ENCODE measurements at places on chromosomes 12 and 14. TPM values are rescaled to one million over a fixed set of nuclear protein-coding genes. Genes with fewer than 3 reads are reported as not detected.
A peak's percentile ranks its signal among the peaks of the same experiment; 100 is the strongest.

KCNA1 gene
- 0.01 TPM for polyA plus RNA-seq

FOXM1 gene
- 0.67 TPM for polyA plus RNA-seq

CCDC92 gene
- 26.6 TPM for polyA plus RNA-seq

TIGAR gene
- polyA plus RNA-seq: 3.5 TPM

KICS2 gene
- polyA plus RNA-seq: 16.6 TPM

LAG3 gene
- polyA plus RNA-seq: not detected

GRCh38 chr14:29240066-29240465 lies 473.5 kb downstream of the FOXG1 start:
- no peak overlapping the region for H3K4me3 ChIP-seq
- no peaks in the 10 kb centered on the region for H3K4me1 ChIP-seq
- no peaks in the 10 kb centered on the region for H3K27me3 ChIP-seq

- H3K27me3 ChIP-seq: no peaks in the 10 kb centered on the region
- H3K4me3 ChIP-seq: no peak overlapping the region
- H3K36me3 ChIP-seq: no peaks in the 10 kb centered on the region
- no peaks in the 10 kb centered on the region for H3K4me1 ChIP-seq
- no peak overlapping the region for H3K27ac ChIP-seq
Measured at GRCh38 chr12:45611061-45611460, 118.4 kb upstream of the ARID2 start.

- no peak for DNase-seq
- peaks cover 57% of the 10 kb centered on the region for H3K36me3 ChIP-seq
- peak overlapping the region; percentile 99 for H3K4me3 ChIP-seq
- peak overlapping the region; percentile 97 for H3K27ac ChIP-seq
- peaks cover 24% of the 10 kb centered on the region for H3K4me1 ChIP-seq
Measured at GRCh38 chr14:23093991-23094665, 808 bp downstream of the ACIN1 start.

DNA sequence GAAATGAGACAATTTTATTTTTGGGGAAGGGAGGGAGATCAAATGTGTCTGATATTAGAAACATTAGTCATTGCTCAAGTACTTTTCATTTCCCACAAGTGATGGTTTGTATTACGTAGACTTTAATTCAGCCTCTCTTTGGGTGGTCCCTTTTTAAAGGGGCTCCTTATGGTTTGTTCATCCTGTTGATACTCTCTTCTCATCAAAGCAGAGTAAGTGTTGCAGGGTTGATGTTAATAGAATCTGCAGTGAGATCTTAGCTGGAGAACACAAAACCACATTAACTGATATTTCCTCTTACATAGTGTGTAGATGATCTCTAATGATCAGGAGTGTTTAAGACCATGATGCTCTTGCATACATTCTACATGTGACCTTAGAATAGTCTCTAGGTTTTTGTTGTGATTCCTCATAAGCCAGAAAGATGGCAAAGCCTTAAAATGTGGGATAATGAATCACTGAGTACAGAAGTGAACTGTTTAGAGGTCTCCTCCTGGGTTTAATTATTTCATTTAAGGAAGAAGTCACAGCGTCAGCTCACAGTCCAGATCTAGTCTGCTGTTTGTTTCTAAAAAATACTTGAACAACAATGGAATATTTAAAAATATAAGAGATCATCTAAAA lies 87.4 kb upstream of the PTPRR start:
- H3K27me3 ChIP-seq: no peaks in the 10 kb centered on the region
- H3K4me3 ChIP-seq: no peak overlapping the region
- no peak for DNase-seq
- H3K4me1 ChIP-seq: no peaks in the 10 kb centered on the region

DNA sequence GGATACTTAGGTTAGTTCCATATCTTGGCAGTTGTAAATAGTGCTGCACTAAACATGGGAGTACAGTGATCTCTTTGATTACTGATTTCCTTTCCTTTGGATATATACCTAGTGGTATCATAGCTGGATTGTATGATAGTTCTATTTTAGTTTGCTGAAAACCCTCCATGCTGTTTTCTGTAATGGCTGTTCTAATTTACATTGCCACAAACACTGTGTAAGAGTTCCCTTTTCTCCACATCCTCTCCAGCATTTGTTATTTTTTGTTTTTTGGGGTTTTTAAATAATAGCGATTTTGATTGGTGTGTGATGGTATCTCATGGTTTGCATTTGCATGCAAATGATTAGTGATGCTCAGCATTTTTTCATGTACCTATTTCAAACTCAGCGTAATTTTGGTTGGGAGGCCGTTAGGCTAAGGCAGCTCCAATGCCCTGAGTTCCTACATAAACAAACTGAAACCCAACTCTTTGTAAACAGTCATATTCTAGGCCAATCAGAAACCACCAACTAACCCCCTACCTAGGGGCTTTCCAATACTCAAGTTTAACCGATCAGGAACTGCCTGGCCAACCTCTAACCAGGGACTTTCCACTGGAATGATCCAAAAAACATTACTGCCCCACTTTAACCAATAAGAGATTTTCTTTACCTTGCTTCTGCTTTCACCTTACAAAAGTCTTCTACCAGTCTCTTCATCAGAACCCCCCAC lies 171.6 kb downstream of the FBXL14 start:
- peak; percentile 61 for DNase-seq
- H3K27me3 ChIP-seq: no peaks in the 10 kb centered on the region
- H3K4me1 ChIP-seq: no peaks in the 10 kb centered on the region
- H3K27ac ChIP-seq: peak overlapping the region; percentile 60

GRCh38 chr14:106556665-106557289 lies 1030.4 kb downstream of the TMEM121 start:
- H3K4me1 ChIP-seq: no peaks in the 10 kb centered on the region
- no peak overlapping the region for H3K4me3 ChIP-seq
- H3K36me3 ChIP-seq: no peaks in the 10 kb centered on the region
- DNase-seq: peak; percentile 77

DNA sequence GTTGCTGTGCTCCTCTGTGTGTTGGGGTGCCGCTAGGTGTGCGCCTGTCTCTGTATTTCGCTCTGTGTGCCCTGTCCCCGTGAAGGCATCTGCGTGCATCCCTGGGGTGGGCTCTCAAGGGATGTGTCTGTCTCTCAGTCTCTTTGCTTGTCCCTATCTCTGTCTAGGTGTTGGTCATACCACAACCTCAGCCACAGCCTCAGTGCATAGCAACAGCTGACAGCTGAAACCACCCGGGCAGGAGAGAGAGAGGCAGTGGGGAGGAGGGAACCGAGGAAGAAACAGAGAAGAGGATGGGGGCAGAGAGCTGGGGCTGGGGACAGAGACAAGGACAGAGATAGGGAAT lies 953 bp upstream of the NXPH4 start:
- H3K4me3 ChIP-seq: peak overlapping the region; percentile 49
- peaks cover 61% of the 10 kb centered on the region for H3K4me1 ChIP-seq
- H3K27ac ChIP-seq: peak overlapping the region; percentile 80
- H3K36me3 ChIP-seq: no peaks in the 10 kb centered on the region

GRCh38 chr12:43273467-43273866 lies 278.5 kb downstream of the ADAMTS20 start:
- no peak for DNase-seq
- peaks cover 18% of the 10 kb centered on the region for H3K4me1 ChIP-seq
- H3K36me3 ChIP-seq: no peaks in the 10 kb centered on the region
- no peaks in the 10 kb centered on the region for H3K27me3 ChIP-seq

DNA sequence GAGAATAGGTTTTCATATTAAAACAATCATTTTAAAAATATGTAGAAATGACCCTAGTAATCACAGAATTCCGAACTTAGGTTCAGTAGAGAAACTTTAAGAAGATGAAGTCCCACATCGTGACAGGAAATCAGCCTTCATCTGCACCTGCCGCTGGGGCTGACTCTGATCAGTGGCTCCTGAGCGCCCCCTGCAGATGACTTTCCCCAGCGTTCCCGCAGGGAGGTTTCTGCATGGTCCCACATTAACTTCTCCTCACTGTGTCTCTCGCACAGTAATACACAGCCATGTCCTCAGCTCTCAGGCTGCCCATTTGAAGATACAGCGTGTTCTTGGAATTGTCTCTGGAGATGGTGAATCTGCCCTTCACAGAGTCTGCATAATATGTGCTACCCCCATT lies 1131.1 kb downstream of the TMEM121 start:
- peak; percentile 68 for DNase-seq
- no peaks in the 10 kb centered on the region for H3K27me3 ChIP-seq
- no peak overlapping the region for H3K27ac ChIP-seq
- peaks cover 3% of the 10 kb centered on the region for H3K4me1 ChIP-seq

DNA sequence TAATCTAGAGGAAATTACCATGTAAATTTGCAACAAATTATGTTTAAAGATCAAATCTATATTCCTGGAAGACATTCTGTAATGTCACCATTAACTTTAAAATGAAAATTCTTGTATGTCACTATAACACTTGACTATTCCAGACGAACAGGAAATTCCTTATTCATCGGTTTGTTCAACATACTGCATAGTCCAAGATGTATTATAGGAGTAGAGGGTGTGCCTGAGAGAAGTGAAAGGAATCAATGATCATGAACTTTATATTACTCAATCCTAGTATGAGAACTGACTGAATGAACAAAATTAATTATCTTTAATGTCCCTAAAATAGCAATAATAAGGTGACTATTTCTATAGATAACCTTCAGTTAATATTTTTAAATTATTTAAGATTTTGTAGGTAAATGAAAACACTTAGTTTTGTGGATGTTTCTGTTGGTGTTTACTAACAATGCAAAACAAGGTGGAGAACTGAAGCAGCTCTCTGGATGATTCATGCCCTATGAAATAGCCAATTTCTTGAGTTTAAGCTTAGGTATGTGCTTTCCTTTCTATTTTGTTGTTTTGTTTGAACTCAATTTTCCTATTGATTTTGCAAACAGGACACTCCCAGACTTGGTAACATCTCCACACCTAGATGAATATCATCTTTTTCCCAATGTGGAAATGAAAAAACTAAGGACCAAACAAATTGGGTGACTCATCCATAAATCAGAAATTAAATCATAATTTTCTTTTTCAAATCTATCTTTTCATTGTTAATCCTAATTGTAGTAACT lies 18.2 kb upstream of the ITPR2 start:
- H3K4me1 ChIP-seq: peaks cover 9% of the 10 kb centered on the region
- no peak overlapping the region for H3K27ac ChIP-seq
- DNase-seq: no peak
- H3K36me3 ChIP-seq: no peaks in the 10 kb centered on the region
- H3K4me3 ChIP-seq: no peak overlapping the region

DNA sequence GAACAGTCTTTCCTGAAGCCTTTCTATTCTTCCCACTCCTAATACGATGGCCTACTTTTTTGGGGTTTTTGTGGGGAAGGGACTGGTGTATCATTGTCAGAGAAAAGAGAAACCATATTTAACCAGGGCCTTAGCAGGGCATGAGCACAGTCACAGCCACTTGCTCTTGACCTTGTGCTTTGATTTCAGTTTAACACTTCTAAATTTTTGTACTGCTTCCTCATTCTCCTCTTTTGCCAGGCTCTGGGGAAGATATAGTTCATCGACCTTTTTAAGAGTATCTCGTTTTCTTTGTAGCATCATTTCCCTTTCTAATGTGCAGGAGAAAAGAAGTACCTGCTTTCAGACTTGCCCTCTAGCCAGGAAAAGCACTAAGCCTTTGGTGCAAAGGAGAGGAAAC lies 2.2 kb downstream of the ZBTB1 start:
- no peaks in the 10 kb centered on the region for H3K36me3 ChIP-seq
- DNase-seq: peak; percentile 65
- peaks cover 66% of the 10 kb centered on the region for H3K4me1 ChIP-seq
- H3K4me3 ChIP-seq: no peak overlapping the region

GRCh38 chr12:48852734-48853688 lies 1.0 kb upstream of the DDX23 start:
- peak overlapping the region; percentile 87 for H3K27ac ChIP-seq
- H3K4me3 ChIP-seq: peak overlapping the region; percentile 93
- no peaks in the 10 kb centered on the region for H3K27me3 ChIP-seq
- H3K36me3 ChIP-seq: peaks cover 3% of the 10 kb centered on the region

DNA sequence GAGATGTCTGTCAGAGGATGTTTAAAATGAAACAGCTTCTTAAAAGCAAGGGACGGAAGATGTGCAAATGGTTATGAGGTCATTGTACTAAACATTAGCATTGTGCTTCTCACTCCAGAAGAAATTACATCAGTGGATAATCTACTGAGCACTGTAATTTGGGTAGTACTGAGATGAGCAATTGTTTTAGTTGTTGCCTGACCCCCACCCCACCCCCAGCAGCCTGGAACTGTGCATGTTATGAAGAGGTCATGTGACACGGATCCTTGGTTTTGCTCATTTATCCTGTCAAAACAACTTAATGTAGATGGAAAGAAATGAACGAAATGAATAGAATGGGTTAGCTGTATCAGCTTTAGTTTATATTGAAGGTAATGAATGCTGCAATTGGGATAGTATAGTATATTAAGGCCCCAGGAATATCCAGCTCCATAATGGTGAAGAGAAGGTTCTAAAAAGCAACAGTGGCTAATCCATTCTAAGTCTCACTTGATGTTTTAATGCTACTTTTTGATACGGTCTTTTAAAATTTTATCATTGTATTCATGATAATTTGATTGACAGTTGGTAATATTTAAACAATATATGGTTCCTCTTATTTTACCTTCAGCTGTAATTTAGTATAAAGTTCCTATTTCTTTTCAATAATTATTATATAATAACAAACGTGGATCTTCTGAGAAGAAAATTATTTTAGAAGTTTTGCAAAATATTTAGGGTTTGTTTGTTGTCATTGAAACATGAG lies 58.5 kb downstream of the WNK1 start:
- peaks cover 18% of the 10 kb centered on the region for H3K4me1 ChIP-seq
- H3K4me3 ChIP-seq: no peak overlapping the region
- H3K27ac ChIP-seq: peak overlapping the region; percentile 53

- no peak overlapping the region for H3K27ac ChIP-seq
- no peaks in the 10 kb centered on the region for H3K27me3 ChIP-seq
- no peak for DNase-seq
- no peak overlapping the region for H3K4me3 ChIP-seq
- no peaks in the 10 kb centered on the region for H3K36me3 ChIP-seq
Measured at GRCh38 chr14:54025661-54026060, 69.0 kb upstream of the BMP4 start.

DNA sequence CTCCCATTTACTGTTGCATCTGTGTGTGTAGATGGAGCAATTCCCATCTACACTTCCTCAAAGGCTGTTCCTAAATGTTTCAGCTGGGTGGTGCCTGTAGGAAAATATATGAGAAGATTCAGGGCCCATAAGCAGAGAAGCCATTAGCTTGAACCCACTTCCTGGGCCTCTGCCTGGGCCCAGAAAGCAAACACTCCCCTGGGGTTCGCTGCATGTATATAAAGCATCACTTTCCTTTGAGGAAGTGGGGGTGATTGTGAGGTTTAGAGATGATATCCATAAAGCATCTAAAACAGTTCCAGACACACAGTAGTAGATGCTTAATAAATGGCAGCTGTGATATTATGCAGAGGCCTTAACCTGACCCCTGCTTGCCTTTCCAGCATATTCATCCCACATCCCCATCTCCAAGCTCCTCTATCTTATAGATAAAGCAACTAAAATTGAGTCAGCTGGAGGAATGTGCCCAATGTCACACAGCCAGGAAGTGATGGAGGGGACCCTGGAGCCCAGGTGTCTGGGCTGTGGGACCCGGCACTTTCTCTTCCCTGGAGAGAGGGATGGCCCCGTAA lies 280.0 kb upstream of the CRY1 start:
- H3K36me3 ChIP-seq: no peaks in the 10 kb centered on the region
- DNase-seq: no peak
- H3K4me3 ChIP-seq: no peak overlapping the region
- H3K27me3 ChIP-seq: no peaks in the 10 kb centered on the region
- H3K4me1 ChIP-seq: peaks cover 19% of the 10 kb centered on the region

Measured in B cell (primary cell).